ENCODE measurements at places on chromosomes 13 and 19.

GRCh38 chr13:28707629-28708427, 10.9 kb downstream of the SLC46A3 start:
- DNase-seq = peak; percentile 2

DNA sequence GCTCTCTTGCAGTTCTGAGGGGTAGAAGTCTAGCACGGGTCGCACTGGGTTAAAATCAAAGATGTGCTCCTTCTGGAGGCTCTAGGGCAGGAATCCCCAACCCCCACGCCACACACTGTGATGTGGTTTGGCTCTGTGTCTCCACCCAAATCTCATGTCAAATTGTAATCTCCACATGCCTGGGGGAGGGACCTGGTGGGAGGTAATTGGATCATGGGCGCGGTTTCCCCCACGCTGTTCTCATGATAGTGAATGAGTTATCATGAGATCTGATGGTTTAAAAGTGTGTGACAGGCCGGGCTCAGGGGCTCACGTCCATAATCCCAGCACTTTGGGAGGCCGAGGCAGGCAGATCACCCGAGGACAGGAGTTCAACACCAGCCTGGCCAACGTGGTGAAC, 26.6 kb upstream of the CALM3 start:
- no peak for DNase-seq

DNA sequence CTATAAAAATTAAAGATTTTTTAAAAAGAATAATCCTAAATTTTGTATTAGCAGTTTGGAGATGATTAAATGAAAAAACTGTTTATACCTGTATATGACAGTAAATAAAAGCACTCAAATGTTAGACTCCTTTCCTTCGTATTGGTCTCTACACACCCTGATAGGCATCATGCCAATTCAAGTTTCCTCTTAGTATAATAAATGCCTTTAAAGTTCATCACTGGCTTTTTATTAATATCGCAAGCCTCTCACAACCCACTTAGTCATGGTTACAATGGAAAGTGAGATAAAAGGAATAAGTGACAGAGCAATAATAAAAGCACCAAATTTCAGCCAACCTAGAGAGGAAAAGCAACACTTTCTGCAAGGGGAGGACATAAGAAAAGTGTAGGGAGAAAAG, 102.2 kb downstream of the PIBF1 start:
- DNase-seq = no peak

DNA sequence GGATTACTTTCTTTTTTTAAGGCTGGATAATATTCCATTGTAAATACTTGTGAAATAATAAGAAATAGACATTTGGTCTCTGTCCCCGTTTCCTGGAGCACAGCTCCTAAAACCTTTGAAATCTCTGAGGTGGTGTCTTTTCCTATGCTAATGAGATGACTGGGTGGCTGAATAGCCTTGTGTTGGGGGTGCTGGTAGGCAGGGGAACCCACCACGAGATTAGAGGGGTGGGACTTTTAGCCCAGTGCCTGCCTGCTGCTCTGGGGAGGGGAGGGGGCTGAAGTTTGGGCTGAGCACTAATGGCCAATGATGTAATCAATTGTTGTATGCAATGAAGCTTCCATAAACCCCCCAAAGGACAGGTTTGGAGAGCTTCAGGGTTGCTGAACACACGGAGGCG, 175.7 kb downstream of the FGF9 start:
- no peak for DNase-seq

DNA sequence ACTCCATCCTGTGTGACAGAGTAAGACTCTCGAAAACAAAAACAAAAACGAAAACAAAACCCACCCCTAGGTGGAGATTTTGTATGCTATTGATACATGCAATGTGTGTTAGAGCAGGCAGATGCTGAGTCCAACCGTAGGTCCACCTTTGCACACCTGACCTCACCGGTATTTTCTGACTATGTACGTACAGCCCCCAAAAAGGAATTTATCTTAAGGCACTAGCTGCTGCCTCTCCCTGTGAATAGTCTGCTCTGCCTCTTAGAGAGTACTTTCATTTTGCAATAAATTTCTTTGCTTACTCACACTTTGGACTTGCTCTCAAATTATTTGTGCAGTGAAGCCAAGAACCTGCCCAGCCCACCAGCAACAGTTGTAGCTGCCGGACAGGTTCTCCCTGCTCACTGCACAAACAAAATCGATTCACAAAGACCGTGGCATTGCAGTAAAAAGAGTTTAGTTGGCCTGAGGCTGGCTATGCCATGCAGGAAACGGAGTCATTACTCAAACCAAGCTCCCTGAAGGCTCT, 8.2 kb upstream of the ZNF77 start:
- no peak for DNase-seq

GRCh38 chr13:28355046-28355821, 139.7 kb downstream of the FLT1 start:
- no peak for DNase-seq

DNA sequence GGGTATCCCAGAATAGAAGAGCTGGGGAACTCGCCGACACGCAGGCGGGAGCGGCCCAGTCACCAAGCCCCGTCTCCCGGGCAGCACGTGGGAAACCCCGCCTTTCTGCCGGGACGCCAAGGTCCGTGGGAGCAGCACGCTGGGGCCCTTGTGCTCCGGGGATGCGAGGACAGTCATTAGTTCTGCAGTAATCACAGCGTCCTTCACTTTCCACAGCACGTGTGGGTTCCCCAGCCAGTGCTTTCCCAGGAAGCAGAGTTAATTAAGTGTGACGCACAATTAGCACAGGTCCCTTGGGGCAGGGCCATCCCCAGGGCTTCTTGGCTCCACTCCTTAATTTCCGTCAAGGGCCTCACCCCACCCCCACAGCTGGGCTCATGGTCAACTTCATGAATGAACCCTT, 64.3 kb upstream of the C13orf46 start:
- DNase-seq = no peak

DNA sequence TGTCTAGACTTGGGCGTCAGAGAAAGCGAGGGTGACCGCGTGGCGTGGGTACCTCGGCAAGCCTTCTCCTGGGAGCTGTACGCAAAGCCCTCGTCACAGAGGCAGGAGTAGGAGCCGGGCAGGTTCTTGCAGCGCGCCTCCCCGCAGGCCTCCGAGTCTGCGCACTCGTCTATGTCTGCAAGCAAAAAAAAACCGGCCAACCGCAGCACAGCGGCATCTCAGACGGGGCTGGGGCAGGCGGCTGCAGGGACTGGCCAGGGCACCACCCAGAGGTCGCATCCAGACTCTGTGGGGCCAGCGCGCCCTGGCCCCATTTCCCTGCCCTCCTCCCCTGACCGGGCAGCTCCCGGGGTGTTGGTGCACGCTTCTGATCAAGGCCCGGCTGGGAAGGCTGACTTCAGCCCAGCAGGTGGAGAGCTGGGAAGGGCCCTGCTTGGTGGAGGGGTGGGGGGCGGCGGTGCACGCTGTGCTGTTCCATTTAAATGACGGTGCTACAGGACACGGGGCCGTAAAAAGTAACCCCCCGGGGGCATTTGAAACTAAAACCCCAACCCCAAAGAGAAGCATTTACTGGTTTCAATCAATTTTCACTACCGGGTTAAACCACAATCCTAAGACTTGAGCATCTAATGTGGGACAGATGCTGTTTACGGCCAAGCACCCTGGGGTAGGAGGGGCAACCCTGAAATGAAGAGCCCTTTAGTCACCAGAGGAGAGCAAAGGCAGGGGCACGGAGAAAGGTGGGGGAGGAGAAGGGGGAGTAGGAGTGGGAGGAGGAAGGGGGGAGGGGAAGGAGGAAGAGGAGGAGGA, 28.2 kb downstream of the GAS6 start:
- no peak for DNase-seq

DNA sequence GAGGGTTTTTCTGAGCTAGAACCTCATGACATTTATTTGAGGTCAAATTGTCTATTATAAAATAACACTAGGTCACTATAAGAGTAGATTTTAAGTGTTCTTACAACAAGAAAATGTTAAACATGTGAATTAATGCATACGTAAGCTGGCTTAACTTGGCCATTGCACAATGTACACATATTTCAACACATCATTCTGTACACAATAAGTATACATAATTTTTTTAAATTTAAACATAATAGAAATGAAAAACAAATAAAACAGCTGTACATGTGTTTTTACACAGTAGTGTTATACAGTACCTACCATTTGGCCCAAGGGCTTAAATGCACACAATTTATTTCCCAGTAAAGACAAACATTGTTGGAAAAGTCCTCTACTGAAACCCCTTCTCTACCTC, 269.9 kb downstream of the DACH1 start:
- DNase-seq = no peak

- no peak for DNase-seq
Measured at GRCh38 chr13:36082396-36082795, 48.8 kb downstream of the DCLK1 start.

GRCh38 chr13:80721689-80722088, 380.8 kb upstream of the SPRY2 start:
- DNase-seq = no peak

GRCh38 chr19:33396701-33397535, 23.4 kb downstream of the CEBPG start:
- no peak for DNase-seq

Measured in Kasumi-1 (cell line).